Karpas-422 (cell line): ENCODE measurements at places on chromosomes 2 and 18.
A peak's percentile ranks its signal among the peaks of the same experiment; 100 is the strongest.

GRCh38 chr2:19176172-19176852 is 182.1 kb downstream of the OSR1 start:
- no peak for DNase-seq

DNA sequence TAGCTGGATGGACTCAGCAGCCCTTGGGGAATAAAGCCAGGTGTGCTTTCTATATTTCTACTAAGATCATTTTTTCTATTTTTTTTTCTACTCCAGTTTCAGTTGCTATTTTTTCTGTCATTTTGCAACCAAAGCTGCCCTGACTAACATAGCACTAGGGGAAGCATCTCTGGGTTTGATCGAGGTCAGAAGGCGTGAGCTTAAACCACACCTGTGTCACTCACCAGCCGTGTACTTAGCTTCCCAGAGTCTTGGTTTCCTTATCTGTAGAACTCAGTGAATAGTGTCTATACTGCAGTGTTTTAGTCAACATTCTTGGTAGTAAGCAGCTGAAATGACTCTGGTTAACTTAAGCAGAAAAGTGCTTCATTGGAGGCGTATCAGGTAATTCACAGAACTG is 489.6 kb upstream of the SPRED2 start:
- DNase-seq, result no peak

DNA sequence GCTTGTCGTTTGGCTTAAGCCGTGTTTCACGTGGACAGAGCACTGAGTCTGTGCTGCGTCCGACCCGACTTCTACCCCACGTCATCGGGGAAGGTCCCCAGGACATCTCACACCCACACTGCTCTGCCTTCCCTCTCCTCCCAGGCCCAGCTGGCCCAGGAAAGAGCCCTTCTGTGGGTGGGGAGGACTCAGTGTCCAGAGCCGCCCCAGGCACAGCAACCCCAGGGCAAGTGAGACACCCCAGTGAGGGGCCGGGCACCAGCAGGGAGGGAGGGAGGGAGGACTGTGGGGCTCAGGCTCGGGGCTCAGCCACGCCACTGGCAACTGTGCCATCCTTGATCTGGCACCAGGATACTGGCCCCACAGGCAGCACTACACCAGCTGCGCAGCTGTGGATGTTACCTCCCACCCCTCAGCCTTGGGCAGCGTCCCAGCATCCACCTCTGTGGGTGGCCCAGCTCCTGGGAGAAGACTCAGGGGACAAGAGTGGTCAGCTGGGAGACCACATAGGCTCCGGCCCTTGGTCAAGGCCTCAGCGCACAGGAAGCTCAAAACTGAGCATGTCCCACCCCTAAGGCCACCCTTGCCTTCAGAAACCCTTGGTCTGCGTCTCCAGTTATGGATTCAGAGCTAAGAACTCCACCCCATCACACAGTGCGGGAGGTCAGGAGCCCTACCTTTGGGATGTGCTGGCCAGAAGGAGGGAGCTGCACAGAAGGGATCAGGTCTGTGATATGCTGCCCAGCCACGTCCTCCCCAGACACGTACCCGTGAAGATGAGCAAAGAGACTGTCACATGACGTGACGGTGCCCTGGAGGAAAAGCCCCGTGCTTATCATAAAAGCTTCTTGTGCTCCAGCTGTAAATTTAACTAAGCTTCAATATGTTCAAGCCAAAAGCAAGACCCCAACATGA is 11.7 kb downstream of the PASK start:
- no peak for DNase-seq

GRCh38 chr2:9844036-9844483 is 786 bp downstream of the TAF1B start:
- peak; percentile 75 for DNase-seq

DNA sequence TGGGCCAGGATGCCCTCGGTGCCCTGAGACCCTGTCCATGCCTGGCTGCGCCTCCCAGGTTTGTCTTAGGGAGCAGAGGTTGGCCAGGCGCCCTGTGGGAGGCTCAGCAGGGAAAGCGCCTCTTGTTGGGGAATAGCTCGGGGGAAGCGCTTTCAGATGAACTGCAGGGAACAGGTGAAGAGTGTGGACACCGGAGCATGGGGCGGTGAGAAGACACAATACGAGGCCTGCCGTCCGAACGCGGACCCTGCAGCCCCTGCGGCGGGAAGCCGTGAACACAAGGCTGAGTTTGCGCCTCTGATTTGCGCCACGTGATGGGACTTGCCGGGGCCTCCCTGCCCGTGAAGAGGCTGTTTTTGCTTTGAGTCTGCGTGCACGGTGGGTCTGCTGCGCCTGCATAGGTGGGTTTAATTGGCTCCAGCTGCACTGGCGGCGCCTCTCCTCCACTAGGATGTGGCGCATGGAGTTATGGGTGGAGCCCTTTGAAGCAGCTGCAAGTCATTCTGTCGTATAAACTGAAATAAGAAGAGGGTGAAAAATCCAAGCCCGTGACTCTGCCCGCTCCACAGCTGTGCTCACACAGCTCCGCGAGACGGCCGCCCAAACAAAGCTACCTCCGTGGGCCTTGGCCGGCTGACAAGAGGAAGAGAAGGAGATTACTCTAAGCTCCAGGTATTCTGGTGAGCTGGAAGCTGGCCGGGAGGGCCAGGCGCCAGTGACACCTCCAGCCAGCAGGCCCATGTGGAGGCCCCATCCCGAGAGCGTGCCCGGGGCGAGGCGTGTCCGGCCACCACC is 103.5 kb upstream of the CTDP1 start:
- DNase-seq, result no peak

DNA sequence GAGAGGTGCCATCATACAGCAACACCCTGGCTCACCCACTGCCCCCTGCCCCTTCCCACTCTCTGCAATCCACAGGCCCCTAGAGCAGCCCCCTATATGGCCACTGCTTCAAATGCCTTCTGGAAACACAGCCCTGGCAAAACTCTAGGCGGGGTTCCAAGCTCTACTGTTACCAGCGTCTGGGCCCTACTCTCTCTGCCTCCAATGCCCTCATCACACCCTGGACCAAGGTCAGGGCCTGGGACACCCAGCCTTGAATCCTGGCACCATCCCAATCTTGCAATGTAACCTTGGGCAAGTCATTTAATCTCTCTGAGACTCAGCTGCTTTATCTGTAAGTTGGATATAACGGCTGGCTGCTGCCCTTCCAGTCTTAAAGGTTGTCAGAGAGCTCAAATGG is 39.2 kb upstream of the LOXHD1 start:
- no peak for DNase-seq

GRCh38 chr2:218722419-218722818 is 11.8 kb downstream of the TTLL4 start:
- no peak for DNase-seq

DNA sequence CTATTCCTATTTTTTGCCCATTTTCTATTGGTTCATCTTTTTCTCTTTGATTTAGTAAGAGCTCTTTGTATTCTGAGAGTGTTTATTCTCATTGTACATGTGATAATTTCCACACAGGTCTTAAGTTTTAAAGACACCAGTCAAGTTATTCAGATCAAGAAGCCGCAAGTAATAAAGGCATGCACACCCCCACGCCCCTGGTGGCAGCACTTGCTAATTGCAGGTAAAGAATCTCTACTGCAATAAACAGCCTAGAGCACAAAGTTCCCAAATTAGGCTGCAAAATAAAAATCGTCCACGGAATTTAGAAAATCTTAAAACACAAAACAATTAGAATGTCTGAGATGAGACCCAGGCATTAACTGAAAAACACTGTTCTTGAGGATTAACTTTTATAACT is 45.2 kb downstream of the ST3GAL5 start:
- DNase-seq, result peak; percentile 79

DNA sequence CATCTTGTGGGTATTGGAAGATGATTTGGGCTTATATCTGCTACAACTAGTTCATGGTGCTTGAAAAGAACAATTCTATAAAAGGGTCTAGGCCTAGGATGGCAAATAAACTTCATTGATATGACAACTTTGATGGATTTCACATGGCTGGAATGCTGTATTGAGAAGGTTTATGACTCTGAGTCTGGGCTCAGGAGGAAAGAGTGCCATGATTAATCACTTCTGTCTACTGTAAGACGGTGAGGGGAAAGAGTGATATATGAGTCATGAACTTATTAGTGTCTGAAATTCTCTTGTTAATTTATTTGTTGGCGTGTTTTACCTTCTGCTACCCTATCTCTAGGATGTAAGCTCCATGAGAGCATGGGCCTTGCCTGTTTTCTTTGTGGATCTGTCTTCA is 17.0 kb upstream of the ADCYAP1 start:
- DNase-seq, result no peak

- DNase-seq, result no peak
Measured at GRCh38 chr2:120208381-120209353, 14.5 kb downstream of the TMEM185B start.

- no peak for DNase-seq
Measured at GRCh38 chr2:72806280-72806945, 19.4 kb downstream of the EXOC6B start.

DNA sequence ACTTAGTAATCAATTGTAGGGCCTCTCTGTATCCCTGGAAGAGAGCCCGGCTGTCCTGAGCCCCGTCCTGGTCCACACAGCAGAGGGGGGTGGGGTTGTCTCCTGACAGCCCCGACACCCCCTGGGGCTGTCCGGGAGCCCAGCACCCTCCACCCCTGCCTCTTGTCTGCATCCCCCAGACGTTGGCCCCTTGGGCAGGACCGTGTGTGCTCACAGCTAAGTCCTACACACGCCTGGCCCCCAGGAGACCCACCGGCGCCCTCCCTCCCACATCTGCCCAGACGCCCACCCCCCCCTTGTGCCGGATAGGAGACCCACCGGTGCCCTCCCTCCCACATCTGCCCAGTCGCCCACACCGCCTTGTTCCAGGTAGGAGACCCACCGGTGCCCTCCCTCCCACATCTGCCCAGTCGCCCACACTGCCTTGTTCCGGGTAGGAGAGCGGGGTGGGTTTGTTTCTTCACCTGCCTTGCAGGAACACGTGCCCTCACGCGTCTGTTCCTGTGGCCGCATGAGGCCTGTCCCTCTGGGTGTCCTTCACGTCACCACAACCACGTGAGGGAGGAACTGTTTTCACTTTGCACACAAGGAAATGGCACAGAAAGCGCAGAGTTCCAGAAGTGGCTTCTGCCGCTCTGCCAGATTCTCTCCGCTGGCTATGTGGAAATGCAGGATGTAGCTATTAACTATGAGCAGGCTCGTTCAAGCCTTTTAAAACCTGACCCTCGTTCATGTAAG is 61.1 kb upstream of the NFATC1 start:
- no peak for DNase-seq

DNA sequence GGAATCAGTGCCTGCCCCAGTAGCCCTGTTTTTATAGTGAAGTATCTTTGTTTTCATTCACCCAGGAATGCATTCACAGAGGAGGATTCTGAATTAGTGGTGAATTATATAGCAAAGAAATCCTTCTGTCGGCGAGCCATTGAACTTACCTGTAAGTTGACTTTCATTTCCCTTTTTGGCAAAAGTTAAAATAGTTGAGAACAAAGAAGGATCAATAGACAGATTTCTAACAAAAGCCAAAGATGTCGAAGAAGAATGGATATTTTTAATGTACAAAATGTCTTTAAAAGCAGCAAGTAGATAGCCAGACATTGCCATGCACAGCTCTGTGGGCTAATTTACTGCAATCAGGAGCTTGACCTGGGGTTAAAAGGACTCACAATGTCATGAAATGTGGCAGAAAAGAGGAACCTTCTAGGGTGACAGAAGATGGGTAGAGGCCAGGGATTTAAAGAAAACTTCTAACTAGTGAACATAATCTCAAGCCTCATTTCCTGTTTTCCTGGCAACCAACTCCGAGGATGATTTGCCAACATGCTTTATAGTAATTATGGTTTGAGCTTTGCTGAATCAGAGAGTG is 53.8 kb upstream of the TMEM87B start:
- DNase-seq, result peak; percentile 71

GRCh38 chr18:57965246-57965645 is 78.8 kb upstream of the NEDD4L start:
- DNase-seq, result peak; percentile 74

GRCh38 chr2:211934811-211935210 is 603.8 kb downstream of the ERBB4 start:
- DNase-seq, result no peak

GRCh38 chr2:166563894-166564293 is 69.8 kb upstream of the SCN7A start:
- DNase-seq, result no peak

GRCh38 chr2:54569745-54570301 is 113.7 kb downstream of the SPTBN1 start:
- no peak for DNase-seq

- DNase-seq, result no peak
Measured at GRCh38 chr2:239721531-239721930, 303.6 kb downstream of the NDUFA10 start.

- peak; percentile 76 for DNase-seq
Measured at GRCh38 chr2:231780123-231780908, 766 bp downstream of the PDE6D start.

DNA sequence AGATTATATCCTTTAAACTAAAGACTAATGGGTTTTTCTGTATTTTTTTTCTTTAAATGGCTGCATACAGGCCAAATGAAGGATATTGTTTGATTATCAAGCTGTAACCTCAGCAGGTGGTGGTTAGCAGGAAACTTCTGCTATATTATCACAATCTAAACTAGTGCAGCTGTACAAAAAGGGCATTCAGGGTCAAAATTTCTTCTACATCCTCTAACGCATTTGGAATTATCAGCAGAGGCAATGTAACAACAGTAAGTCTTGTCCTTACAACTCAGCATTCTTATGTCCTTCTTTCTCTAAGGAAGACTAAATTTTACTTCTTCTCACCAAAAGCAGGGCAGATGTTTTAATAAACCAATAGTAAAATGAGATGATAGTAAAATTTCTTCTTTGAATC is 135.8 kb upstream of the FN1 start:
- no peak for DNase-seq

DNA sequence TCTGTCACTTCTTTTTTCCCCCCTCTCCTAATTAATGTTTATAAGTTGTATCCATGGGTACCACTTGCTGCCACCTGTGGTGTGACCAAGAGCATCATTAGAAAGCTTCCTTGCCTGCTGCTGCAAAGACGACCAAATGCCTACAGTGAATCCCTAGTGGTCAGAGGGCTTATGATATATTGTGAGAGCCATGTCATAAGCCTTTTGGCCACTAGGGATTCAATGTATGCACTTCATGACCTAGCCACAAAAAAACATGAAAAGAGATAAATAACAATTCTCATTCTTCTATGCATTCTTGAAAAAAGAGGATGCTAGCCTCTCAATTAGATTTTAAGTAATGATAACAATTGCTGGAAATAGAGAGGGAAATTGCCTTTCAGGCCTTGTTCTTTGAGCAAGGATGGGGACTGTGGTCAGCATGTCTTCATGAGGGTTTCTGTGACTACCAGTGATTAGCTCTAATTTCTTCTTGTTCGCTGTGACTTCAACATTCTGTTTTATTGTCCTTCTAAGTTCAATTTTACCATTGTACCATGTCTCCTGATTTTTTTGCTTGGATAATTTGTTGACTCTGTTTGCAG is 435.3 kb downstream of the TGIF1 start:
- peak; percentile 65 for DNase-seq
